ENCODE measurements at places on chromosomes 5 and 9.

- DNase-seq, result peak; percentile 60
Measured at GRCh38 chr5:98927989-98928872, 576 bp downstream of the CHD1 start.

DNA sequence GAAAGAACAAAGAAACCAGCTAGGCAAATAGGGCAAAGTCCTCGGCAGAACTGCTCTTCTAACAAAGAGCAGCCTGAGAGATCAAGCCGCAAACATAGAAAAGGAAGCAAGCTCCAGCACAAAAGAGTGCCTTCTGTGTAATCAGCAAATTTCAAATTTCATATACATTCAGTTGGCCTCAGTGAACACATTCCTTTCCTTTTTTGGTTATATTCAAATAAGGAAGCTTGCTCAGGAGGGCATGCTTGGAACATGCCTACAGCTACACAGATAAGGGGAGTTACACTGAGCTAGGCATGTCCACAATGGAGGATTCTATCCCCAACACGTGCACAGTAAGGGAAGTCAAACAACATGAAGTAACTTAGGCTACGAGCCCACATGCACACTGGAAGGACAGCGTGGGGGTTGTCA lies 23.4 kb downstream of the IL33 start:
- DNase-seq, result no peak

DNA sequence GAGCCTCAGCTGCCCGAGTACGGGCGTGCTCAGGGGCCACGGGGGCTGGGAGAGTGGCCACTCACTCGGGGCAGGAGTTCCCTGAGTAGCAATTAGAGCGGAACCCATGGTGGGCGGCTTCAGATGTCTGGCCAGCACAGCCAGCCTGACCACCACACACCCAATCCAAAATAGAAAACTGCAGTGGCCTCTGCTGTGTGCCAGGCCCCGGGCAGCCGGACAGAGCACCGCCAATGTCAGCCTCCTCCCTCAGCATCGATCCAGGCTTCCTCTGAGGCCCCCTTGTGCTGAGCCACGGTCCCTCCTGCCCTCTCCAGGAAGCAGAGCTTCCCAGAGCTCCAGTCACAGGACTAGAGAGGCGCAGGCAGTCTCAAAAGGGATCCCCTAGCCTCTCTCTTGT lies 2.7 kb downstream of the ADAMTS2 start:
- no peak for DNase-seq

DNA sequence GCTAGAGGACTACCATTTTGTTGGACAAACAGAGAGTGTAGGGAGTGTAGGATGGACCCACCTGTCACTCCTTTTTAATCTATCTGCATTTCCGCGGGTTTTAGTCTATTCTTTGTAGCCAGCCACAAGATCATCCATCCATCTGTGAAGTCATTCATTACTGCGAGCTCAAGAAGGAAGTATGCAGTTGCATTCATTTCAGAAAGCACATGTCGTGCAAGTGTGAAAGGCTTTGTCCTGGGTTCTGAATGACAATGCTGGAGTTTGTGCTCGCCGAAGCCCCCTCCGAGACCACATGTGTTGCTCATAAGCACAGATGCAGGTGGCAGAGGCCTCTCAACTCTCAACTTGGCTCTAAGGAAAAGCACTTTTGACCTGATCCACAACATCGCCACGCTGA lies 70.3 kb upstream of the BASP1 start:
- DNase-seq, result no peak

DNA sequence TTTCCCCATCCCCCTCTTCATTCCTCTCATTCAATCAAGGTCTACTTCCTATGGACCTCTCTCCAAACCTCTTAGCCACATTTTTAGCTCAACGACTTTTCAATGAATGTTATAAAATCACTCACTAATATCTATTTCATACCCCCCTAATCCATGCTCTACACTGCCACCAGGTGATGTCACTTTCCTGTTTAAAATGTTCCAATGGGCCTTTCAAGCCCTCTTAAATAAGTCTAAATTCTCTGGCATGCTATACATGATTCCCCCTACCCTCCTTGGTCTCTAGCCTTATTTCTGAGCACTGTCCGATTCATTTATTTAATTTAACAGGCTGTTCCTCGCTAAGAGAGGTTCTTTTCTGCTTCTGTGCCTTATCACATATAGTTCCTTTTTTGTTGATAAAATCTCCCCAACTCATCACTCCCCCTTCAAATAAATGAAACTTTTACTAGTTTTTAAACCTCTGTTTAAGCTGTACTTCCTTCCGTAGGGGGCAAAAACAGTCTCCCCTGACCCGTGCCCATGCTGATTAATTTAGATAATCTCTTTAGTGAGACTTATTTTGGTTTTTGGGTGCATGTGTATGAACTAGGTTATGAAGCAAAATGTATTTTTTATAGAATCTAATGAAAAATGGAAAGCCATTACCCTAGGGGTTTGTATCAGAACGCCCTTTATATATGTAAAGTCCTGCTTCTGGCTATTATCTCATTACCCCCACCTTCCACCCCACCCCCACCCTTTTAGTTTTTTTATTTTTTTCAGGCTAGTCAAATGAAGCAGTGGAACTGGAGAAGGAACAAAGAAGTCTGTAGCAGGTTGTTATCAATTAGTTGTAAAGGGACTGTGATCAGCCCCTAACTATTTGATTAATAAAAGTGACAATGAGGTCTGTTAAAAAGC lies 9.0 kb downstream of the ABHD17B start:
- no peak for DNase-seq

DNA sequence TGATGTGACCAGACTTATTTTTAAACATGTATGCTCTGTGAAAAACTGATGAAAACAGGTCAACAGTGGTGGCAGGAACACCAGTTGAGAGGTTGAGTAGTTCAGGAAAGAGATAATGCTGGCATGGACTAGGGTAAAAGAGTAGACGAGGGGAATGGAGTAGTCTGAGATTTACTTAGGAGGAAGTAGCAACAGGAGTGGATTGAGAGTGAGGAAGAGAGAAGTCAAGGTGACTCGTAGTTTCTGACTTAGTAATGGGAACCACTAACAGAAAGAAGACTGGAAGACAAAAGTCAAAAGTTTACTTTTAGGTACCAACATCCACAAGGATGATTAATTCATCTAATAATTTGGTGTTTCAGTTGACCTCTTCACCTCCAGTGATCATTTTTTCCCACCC lies 3.6 kb downstream of the SRA1 start:
- DNase-seq, result no peak
